ENCODE measurements at places on chromosomes 6 and 20.
A peak's percentile ranks its signal among the peaks of the same experiment; 100 is the strongest.

- DNase-seq = no peak
Measured at GRCh38 chr6:29028821-29029220, 16.2 kb downstream of the OR2W1 start.

GRCh38 chr20:60138256-60139220, 180.3 kb downstream of the CDH26 start:
- DNase-seq = peak; percentile 40

- DNase-seq = no peak
Measured at GRCh38 chr20:60422848-60423247, 464.6 kb downstream of the CDH26 start.

- no peak for DNase-seq
Measured at GRCh38 chr20:50926530-50926929, 4.7 kb downstream of the ADNP start.

GRCh38 chr6:39280247-39280731, 33.9 kb downstream of the KCNK17 start:
- DNase-seq = no peak

GRCh38 chr6:26233649-26234420, 131.2 kb upstream of the BTN3A2 start:
- DNase-seq = peak; percentile 30

GRCh38 chr6:38144365-38144945, 324.9 kb downstream of the ZFAND3 start:
- no peak for DNase-seq

- no peak for DNase-seq
Measured at GRCh38 chr6:126026001-126026400, 39.7 kb downstream of the TRMT11 start.

Measured in stimulated activated CD4-positive, alpha-beta T cell treated with anti-CD3 and anti-CD28 coated beads, Interleukin-4, amount 100 ng/mL, for 4 hours (primary cell).